ENCODE measurements at places on chromosomes 1 and 21.

- DNase-seq, result peak; percentile 47
These were observed 91.2 kb downstream of the SLC45A1 start for GRCh38 chr1:8409106-8409505.

DNA sequence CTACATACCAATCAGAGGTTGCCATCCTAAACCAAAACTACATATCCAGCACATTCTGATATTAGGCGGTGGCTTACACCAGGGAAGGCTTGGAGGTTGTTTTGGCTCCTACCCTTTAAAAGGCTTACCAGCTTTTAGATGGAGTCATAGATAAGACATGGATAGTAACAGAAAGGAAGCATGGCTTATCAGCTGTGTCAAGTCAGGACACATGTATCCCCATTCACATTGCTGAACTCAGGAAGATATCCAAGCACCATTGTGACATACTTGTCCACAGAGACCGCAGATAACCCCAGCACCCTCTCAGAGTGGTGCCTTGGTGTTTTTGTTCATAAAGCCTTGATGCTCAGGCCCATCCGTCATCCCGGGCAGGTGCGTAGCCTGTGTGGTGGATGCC lies 39.7 kb downstream of the ADARB1 start:
- no peak for DNase-seq

DNA sequence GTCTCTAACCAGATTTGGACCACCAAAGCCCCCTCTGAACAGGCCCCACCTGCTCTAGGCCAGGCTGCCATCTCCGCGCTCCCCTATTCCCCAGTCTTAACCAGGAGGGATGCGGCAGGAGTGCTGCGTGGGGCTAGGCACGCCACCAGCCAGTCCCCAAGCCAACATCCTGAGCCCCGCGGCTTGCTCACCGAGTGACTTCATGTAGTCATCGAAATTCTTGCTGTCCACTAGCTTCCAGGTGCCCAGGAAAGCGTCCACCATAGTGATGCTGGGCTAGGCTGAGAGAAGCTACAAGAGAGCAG lies 173 bp downstream of the FABP3 start:
- no peak for DNase-seq

- DNase-seq, result no peak
These were observed 1496.4 kb downstream of the MRPL39 start for GRCh38 chr21:24110846-24111245.

DNA sequence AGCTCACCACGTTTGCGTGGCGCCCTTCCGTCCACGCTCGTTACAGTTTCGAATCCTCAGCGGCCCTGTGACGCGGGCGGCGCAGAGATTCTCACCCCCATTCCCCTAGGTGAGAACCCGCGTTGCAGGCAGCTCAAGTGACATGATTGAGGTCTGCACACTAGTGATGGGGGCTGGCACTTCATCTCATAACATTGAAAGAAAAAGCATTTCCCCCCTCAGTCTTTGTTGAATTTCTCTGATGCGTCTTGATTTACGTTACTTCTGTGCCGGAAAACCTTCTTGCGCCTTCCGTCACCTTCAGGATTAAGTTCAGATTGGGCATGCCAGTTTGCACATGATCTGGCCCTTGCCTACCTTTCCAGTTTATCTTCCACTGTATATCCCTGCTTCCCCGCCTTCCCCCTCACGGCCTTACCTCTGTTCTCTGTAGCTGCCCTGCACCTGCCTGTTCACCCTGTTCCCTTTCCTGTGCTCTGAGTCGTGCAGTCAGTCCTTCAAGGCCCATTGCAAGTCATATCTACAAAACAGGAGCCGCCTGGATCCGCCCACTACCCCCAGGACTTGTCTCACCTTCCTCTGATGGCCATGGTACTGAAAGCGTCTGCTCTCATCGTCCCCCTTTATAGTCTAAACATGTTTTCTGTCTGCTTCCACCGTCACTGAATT lies 1.1 kb downstream of the CTPS1 start:
- DNase-seq, result peak; percentile 63

Measured in CD4-positive, alpha-beta T cell treated with Interleukin-4 for 1 hour (primary cell).